T-cell (primary cell): ENCODE measurements at places on chromosomes 4 and X. TPM values are rescaled to one million over a fixed set of nuclear protein-coding genes. Genes with fewer than 3 reads are reported as not detected.

The HSD17B13 gene
- 0.60 TPM for total RNA-seq

The CTAG1B gene
- total RNA-seq = not detected

The PTCHD1 gene
- 0.03 TPM for total RNA-seq

The ZNF674 gene
- total RNA-seq = 4.6 TPM

The ERCC6L gene
- total RNA-seq = 0.76 TPM

The PDLIM3 gene
- 0.63 TPM for total RNA-seq

The SLC16A2 gene
- total RNA-seq = 0.33 TPM

The WWC2 gene
- 5.0 TPM for total RNA-seq

The MCUB gene
- 139 TPM for total RNA-seq

The CXCL11 gene
- total RNA-seq = not detected

The USP17L24 gene
- not detected for total RNA-seq

The IL21 gene
- 0.70 TPM for total RNA-seq

The AMBN gene
- total RNA-seq = not detected

The ARHGAP6 gene
- total RNA-seq = 0.09 TPM

The GAGE12F gene
- not detected for total RNA-seq

The ZNF157 gene
- total RNA-seq = 1.1 TPM

The HDX gene
- 0.69 TPM for total RNA-seq
